ENCODE measurements at places on chromosomes 12 and 14.

- DNase-seq: no peak
These were observed 32.2 kb downstream of the CRADD start for GRCh38 chr12:93709386-93709785.

GRCh38 chr14:74784634-74785033 is 21.5 kb downstream of the YLPM1 start:
- no peak for DNase-seq

DNA sequence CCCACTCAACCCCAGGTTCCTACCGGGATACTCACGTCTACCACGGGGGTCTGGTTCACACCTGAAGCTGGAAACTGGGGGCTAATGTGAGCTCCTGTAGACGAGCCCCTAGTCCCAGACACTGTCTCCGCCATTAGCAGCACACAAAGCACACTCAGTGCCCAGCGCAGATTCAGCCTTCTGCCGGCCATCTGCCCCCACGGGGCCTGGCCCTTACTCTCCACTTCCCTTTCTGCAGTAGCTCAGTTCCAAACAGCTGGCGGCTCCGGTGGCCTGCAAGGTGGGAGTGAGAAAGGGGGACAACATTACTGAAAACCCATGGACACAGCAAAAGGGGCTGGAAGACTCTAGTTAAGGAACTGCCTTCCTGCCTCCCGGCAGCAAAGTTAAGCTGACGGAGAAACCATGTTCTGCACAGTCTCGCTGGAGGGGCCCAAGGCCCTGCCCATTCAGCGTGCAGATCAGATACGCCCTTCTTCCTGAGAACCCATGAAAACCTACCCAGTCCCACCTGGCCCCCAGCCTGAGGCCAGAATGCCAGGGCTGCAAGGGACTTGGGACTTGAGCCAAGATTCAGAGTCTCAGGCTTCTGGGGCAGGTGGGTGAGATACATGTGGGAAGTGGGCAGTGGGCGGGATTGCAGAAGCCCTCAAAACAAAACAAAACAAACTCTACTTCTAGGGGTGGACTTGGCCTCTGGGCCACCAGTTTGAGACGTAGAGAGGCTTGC is 2.1 kb downstream of the SLC8B1 start:
- DNase-seq: no peak

- DNase-seq: peak; percentile 23
These were observed 9.5 kb upstream of the CSAD start for GRCh38 chr12:53190108-53190729.

DNA sequence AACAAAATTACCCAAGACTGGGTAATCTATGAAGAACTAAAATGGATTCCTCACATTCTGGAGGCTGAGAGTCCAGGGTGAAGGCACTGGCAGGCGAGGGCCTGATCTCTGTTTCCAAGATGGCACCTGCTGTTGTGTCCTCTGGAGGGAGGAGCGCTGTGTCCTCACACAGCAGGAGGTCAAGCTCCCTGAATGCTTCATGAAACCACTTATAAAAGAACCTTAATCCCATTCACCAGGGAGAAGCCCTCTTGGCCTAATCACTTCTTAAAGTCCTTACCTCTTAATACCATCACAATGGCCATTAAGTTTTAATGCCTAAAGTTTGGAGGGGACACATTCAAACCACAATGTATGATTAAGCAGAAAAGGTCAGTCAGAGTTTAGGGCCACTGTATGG is 172.4 kb downstream of the EMP1 start:
- no peak for DNase-seq

DNA sequence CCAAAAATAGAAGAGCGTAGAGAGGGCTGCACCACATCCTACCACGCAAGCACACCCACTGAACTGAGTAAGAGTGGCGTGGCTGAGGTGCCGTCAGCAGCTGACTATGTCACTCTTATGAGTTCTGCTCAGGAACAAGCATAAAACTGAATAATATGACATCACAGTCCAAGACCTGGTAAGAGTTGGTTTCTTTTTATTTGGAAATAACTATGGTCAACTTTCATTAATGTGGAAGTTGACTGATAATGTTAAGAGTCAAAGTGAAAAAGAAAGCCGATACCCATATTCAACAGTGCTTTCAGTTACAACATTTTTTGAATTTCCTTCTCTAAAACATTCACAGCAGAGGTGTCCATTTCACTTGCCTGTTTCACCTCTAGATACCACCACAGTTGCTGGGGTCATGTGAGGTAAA is 44.6 kb downstream of the GNS start:
- DNase-seq: no peak

DNA sequence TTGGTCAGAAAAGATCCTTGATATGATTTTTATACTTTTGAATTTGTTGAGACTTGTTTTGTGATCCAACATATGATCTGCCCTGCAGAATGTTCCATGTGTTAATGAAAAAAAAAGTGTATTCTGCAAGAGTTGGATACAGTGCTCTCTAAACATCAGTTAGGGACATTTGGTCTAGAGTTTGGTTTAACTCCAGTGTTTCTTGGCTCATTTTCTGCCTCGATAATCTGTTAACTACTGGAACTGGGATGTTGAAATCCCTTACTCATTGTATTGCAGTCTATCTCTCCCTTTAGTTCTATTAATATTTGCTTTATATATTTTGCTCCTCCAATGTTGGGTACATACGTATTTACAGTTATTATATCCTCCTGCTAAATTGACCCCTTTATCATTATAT is 18.3 kb upstream of the TXNRD1 start:
- DNase-seq: no peak

- DNase-seq: no peak
These were observed 31.8 kb downstream of the ATXN3 start for GRCh38 chr14:92074555-92074954.

DNA sequence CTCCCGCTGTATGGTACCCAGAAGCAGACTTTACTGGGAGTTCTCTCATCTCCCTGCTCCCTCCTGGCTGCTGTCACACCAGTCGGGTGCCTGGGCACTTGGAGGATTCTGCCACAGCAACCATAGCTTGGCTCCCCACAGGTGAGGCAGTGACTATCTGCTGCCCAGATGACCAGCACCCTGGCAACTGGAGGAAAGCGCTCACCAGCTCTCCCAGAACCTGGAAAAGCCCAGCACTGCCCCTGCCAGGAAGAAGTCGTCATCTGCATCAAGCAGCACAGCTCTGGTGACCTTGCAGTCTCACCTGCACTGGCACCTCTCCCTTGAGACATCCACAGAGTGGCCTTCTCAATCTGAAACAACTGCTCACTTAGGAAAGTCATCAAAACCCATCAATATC is 31.9 kb upstream of the TC2N start:
- DNase-seq: peak; percentile 31

DNA sequence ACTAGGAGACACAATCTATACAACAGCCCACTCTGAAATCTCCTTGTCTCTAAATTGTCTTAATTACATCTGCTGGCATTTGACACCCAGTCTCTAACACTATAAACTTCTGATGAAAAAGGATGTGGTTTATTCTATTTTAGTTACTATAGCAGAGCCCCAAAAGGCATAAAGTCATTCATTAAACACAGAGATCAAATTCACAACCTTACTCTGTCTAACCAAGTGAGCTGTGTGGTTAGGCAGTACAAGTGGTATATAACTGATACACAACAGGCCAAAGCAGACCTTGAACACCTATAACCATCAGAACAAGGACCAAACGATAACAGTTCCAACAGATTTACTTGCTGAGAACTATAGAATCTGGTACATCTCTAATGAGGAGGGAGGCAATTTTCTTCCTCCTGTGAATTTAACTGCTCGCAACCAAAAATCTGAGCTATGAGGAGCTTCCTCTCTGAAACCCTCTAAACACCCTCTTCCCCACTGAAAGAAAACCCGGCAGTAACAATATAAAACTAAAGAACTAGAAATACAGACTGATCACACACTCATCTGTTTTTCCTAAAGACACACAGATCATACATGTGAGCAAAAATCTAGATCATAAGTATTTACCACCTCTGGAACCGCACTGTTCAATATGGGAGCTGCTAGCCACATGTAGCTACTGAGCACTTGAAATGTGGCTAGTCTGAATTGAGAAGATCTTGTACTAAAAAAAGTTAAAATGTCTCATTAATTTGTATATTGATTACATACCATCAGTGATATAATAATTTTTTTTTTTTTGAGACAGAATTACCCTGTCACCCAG is 17.7 kb downstream of the SPPL3 start:
- no peak for DNase-seq

DNA sequence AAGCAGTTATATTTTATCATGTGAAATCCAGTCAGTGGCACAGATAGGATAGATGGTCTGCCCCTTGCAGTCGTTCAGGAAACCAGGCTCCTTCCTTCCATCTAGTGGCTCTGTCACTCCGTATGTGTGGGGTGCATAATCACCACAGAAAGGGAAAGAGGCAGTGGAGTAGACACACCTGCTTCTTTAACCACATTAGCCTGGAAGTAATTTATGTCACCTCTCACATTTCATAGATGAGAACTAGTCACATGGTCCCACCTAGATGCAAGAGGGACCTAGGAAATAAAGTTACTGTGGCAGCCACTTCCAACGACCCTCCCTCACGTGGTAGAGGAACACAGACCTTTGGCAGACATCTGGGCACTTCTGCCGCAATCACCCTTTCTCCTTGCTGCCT is 14.2 kb upstream of the RNU6-8 start:
- peak; percentile 59 for DNase-seq

- DNase-seq: peak; percentile 37
These were observed 124.9 kb upstream of the ATXN7L3B start for GRCh38 chr12:74412606-74413230.

DNA sequence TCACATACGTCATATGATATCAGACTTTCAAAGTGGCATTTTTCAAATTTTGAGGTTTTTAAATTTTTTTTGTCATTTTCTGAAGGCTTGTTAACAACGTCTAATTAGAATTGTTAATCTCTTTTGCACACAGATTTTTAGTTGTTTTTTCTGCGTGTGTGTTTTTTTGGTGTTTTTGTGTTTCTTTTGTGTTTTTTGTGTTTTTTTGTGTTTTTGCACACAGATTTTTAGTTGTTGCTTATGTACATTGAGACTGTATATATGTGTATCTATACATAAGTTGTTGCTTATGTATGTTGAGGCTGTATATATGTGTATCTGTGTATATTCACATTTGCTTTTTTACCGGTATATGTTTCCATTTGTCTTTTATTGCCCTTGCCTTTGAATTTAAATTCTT is 30.8 kb downstream of the ARID2 start:
- DNase-seq: no peak

DNA sequence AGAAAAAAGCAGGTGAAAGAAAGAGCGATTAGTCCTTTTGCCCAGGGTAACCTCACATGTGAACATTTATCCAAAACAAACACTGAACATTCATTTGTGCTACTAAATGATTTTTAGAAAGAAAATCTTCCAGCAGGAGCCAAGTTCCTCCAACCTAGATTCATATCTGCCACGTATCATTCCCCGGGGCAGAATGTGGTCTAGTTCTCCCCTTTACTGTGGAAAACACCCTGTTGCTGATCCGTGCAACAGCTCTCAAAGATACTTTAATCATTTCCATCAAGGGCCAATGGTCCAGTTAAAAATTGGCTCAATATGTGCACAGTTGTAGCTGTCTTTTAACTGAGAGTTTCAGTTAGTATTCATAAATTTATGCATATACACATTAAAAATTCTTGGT is 479.1 kb downstream of the ATP23 start:
- DNase-seq: no peak

DNA sequence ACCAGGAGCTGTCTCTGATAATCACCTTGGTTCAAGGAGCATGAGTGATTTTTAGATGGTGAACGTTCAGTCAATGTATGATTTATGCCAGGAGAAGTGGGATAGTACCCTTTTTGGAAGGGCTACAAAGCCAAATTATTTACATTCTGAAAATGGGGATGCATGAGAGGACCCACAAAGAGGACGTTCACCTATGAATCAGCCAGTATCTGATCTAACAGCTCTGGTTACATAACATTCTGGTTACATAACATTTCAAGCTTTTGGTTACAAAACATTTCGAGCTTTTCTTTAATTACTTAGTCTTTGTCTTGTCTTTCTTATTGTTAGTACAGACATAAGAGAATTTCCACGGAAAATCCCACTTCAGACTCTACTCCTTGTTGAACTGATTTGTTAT is 68.8 kb downstream of the SLCO1A2 start:
- no peak for DNase-seq

GRCh38 chr12:92759634-92760268 is 57.0 kb downstream of the PLEKHG7 start:
- no peak for DNase-seq

DNA sequence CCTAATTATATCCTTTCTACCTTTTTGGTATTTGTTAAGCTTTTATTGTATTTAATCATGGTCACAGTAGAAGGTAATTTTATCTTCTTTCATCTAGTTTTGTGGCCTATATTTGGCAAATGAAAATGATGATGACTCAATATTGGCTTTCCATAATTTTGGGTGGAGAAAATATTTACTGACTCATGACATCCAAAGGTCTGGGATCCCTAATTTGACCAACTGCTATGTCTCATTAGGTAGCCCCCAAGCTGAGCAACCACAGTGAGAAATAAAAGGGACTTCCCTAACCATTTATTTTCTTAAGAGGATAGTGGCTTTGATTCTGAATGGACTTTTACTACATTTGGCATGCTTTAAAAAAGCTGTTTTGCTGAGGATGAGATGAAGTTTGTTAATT is 289.5 kb downstream of the RMST start:
- DNase-seq: no peak

- DNase-seq: no peak
These were observed 153.7 kb downstream of the CEP128 start for GRCh38 chr14:80787876-80788275.

DNA sequence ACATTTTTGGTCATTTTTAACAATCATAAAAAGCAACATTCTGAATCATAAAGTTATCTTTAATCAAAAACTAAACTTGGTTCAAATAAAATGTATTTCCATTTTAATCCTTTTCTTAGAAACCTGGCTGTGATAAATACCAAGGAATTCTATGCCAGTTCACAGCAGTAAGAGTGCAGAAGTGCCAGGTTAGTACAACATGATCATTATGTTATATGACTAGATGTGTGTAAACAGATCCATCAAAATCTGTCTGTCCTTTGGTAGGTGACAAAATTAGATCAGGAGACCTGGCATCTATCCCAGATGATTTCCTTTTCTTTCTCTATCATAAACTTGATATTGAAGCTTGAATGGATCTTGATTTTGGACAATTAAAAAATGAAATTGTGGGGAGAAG is 200.6 kb upstream of the STXBP6 start:
- no peak for DNase-seq

GRCh38 chr14:32667287-32667686 is 271.4 kb upstream of the NPAS3 start:
- DNase-seq: no peak

GRCh38 chr14:34826661-34827060 is 48.5 kb downstream of the BAZ1A start:
- DNase-seq: no peak

- DNase-seq: peak; percentile 21
These were observed 503 bp downstream of the FBXO21 start for GRCh38 chr12:117189725-117190209.

Data from NCI-H774 (cell line).